Natural killer cell (primary cell): ENCODE measurements at places on chromosomes 13 and 19. TPM values are rescaled to one million over a fixed set of nuclear protein-coding genes. Genes with fewer than 3 reads are reported as not detected.

IGFL2 gene
- not detected for total RNA-seq

- H3K4me3 ChIP-seq: no peak overlapping the region
- no peak for DNase-seq
- no peaks in the 10 kb centered on the region for H3K27me3 ChIP-seq
These were observed 270.5 kb downstream of the GPC6 start for GRCh38 chr13:93496985-93497673.

- H3K27me3 ChIP-seq: no peaks in the 10 kb centered on the region
- H3K4me3 ChIP-seq: no peak overlapping the region
- no peaks in the 10 kb centered on the region for H3K4me1 ChIP-seq
- no peak overlapping the region for H3K27ac ChIP-seq
- DNase-seq: no peak
These were observed 12.0 kb downstream of the MLLT1 start for GRCh38 chr19:6267552-6268381.

DNA sequence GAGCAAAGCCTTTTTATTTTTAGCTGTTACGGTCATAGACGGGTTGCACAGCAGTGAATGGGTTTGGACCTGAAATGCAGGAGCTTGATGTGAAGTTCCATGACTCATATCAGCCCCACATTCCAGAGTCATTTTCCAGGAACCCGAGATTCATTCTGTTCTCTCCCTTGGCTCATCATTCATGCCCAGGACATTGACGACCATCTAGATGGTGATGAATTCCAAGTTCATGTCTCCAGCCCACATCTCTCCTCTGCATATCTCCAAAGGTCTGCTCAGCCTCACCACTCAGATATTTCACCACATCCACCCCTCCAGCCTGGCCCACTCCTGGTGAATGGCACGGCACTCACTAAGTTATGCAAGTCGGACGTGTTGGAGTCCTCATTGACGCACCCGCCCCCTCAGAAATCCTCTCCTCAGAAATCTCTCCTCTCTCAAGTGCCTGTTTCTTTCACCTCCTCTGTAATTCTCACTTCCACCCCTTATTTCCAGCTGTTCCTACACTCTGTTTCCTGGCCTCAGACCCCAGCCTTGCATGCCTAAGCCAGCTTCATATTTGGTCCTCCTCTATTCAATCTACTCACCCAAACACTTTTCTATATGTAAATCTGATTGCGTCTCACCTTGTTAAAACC, 83.1 kb downstream of the ALOX5AP start:
- H3K4me1 ChIP-seq: peaks cover 2% of the 10 kb centered on the region
- no peak overlapping the region for H3K27ac ChIP-seq
- no peaks in the 10 kb centered on the region for H3K27me3 ChIP-seq
- no peaks in the 10 kb centered on the region for H3K36me3 ChIP-seq
- DNase-seq: no peak

DNA sequence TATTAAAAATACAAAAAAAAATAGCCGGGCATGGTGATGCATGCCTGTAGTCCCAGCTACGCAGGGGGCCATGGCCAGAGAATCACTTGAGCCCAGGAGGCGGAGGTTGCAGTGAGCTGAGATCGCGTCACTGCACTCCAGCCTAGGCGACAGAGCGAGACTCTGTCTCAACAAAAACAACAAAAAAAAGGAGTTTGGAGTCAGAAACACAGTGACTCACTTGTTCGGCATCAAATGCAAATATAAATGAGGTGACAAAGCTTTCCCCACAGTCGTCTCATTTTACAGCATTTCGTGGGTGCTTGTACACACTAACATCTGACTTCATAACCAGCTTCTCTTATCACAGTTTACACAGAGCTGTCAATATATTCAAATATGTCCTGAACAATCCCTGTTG, 11.0 kb downstream of the ZNF665 start:
- no peaks in the 10 kb centered on the region for H3K4me1 ChIP-seq
- DNase-seq: no peak
- H3K27ac ChIP-seq: no peak overlapping the region
- no peaks in the 10 kb centered on the region for H3K27me3 ChIP-seq
- peaks cover 6% of the 10 kb centered on the region for H3K36me3 ChIP-seq
- no peak overlapping the region for H3K4me3 ChIP-seq

- no peak overlapping the region for H3K4me3 ChIP-seq
- H3K27me3 ChIP-seq: no peaks in the 10 kb centered on the region
- DNase-seq: no peak
- no peak overlapping the region for H3K27ac ChIP-seq
These were observed 52.5 kb upstream of the POMP start for GRCh38 chr13:28606466-28606865.

GRCh38 chr19:677201-677600, 1.0 kb downstream of the FSTL3 start:
- no peak overlapping the region for H3K27ac ChIP-seq
- no peaks in the 10 kb centered on the region for H3K36me3 ChIP-seq
- peaks cover 26% of the 10 kb centered on the region for H3K4me1 ChIP-seq
- DNase-seq: no peak
- H3K27me3 ChIP-seq: peaks cover 24% of the 10 kb centered on the region

GRCh38 chr19:44553478-44554171, 24.1 kb upstream of the CEACAM20 start:
- H3K27ac ChIP-seq: no peak overlapping the region
- H3K36me3 ChIP-seq: no peaks in the 10 kb centered on the region
- DNase-seq: no peak
- H3K4me3 ChIP-seq: no peak overlapping the region

CFAP97D2 gene
- 0.45 TPM for total RNA-seq

- no peaks in the 10 kb centered on the region for H3K27me3 ChIP-seq
- no peak overlapping the region for H3K4me3 ChIP-seq
- no peak overlapping the region for H3K27ac ChIP-seq
- no peaks in the 10 kb centered on the region for H3K36me3 ChIP-seq
- peaks cover 9% of the 10 kb centered on the region for H3K4me1 ChIP-seq
- no peak for DNase-seq
These were observed 72.8 kb upstream of the CLDN10 start for GRCh38 chr13:95479731-95480130.

- no peak overlapping the region for H3K4me3 ChIP-seq
- H3K36me3 ChIP-seq: peaks cover 27% of the 10 kb centered on the region
- no peak for DNase-seq
- no peak overlapping the region for H3K27ac ChIP-seq
These were observed 12.9 kb downstream of the NHLRC3 start for GRCh38 chr13:39051157-39051556.

DNA sequence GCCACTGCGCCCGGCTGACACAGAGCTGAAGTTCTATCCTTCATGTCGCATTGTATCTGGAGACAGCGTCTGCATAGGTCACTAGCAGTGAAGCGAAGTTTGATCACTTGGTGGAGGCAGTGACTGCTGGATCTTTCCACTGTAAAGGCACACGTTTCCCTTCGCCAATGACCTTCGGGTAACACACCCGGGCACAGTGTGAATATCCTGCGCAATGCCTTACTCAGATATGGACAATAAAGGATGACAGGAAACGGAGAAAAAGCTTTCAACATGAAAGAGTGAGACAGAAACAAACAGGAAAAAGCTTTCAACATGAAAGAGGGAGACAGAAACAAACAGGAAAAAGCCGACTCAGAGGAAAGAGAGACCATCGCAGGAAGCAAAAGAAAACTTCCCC, 17.1 kb downstream of the ARL11 start:
- no peak overlapping the region for H3K4me3 ChIP-seq
- no peak overlapping the region for H3K27ac ChIP-seq
- H3K4me1 ChIP-seq: peaks cover 6% of the 10 kb centered on the region
- H3K27me3 ChIP-seq: no peaks in the 10 kb centered on the region
- no peaks in the 10 kb centered on the region for H3K36me3 ChIP-seq
- DNase-seq: peak; percentile 11

DNA sequence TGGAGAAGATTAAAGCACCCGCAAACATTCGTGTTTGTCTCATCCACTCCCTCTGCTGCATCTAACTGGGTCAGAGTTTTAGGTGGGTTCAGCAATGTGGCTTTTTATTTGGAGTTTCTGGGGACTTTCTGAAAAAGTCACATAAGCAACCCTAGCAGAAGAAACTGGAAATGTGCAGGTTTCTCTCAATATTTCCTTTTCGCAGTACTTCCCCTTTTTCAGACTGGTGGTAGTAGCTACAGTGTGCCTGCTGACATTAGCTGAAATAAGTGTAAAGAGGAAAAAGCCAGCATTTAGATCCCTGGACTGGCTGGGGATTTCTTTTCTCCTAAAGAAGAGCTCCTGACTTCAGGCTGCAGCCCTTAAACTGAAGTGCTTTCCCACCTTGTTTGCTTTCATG, 15.9 kb upstream of the OLFM4 start:
- H3K27ac ChIP-seq: no peak overlapping the region
- no peak overlapping the region for H3K4me3 ChIP-seq
- H3K36me3 ChIP-seq: no peaks in the 10 kb centered on the region
- no peaks in the 10 kb centered on the region for H3K27me3 ChIP-seq

TMEM205 gene
- 29.5 TPM for total RNA-seq

- H3K36me3 ChIP-seq: no peaks in the 10 kb centered on the region
- no peak for DNase-seq
- H3K27me3 ChIP-seq: no peaks in the 10 kb centered on the region
- H3K4me1 ChIP-seq: no peaks in the 10 kb centered on the region
These were observed 443.1 kb upstream of the SPRY2 start for GRCh38 chr13:80783926-80784565.

FXYD3 gene
- total RNA-seq: not detected

DNA sequence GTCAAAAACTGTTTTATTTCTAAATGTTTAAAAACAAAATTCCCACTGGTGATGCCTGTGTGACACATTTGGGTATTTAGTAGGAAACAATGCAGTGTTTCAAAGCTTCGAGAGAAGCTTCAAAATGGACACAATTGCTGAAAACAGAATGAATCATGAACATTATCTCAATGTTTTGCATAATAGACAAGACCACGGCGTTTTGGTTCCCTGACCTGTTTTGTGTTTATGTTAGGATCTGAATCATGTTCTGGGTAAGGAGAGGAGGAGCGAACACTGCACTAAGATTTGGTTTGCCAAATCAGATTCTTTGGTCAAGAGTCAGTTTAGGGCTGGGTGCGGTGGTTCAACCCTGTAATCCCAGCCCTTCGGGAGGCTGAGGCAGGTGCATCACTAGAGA, 42.2 kb downstream of the IFT88 start:
- DNase-seq: no peak
- H3K27me3 ChIP-seq: no peaks in the 10 kb centered on the region
- H3K4me1 ChIP-seq: no peaks in the 10 kb centered on the region
- no peak overlapping the region for H3K27ac ChIP-seq

ZNF345 gene
- 10.0 TPM for total RNA-seq

DNA sequence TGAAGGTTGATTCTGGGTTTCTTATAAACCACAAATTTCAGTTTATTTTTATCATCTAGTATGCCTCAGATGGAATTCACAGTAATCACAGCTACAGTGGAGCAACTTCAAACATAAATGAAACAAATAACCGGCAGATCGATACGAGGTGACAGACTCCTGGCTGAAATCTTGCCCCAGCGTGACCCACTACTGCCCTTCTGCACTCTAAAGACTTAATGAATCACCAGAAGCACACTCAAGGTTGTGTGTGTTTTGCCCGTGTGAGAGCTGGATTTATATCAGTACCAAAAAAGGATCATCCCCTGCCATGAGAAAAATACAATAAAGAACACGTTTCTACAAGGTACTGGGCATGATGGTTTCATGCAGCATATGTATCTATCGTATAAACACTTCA, 161.7 kb downstream of the KLF12 start:
- peaks cover 4% of the 10 kb centered on the region for H3K4me1 ChIP-seq
- H3K27me3 ChIP-seq: no peaks in the 10 kb centered on the region
- H3K36me3 ChIP-seq: no peaks in the 10 kb centered on the region
- H3K4me3 ChIP-seq: no peak overlapping the region

PPFIA3 gene
- 5.5 TPM for total RNA-seq

DNA sequence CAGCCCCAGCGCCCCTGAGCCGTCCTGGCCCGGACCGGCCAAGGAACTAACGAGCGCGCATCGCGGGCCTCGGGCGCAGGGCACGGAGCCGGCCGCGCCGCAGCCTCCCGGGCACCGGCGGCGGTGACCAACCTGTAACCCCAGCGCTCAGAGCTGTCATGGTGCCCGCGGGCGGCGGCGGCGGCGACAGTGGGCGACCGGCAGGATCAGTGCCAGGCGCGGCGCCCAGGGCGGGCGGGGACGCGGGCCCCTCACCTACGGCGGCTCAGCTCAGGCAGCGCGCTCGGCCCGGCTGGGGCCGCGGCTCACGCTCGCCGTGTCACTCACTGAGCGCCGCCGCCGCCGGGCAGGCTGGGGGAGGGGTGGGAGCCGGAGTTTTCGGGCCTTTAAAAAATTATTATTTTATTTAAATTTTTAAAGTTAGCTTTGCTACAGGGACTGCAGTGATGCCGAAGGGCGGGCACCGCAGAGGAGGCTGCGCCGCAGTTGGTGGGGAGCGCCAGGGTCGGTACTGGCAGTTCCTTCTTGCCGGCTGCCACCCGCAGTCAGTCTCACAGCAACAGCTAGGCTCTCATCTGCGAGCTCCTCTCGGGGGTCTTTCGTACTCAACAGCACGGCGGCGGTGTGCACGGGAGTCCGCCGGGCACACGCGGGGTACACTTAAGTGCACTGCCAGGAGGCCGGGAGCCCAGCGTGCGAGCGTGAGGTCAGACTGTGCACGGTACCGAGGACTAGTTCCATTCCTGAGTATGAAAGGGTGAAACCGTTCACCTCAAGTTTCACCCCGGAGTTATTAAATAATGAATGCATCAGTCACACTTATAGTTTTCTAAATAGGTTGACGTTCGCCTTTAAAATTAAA, at the start of gene NALCN:
NALCN (minus strand) TSS at position 328 of the 862 bp plus-strand sequence. CDS start 17,382 bp downstream, outside the sequence.
- no peaks in the 10 kb centered on the region for H3K4me1 ChIP-seq
- DNase-seq: no peak

ZNF813 gene
- total RNA-seq: 5.0 TPM

MEF2B gene
- 5.6 TPM for total RNA-seq

DNA sequence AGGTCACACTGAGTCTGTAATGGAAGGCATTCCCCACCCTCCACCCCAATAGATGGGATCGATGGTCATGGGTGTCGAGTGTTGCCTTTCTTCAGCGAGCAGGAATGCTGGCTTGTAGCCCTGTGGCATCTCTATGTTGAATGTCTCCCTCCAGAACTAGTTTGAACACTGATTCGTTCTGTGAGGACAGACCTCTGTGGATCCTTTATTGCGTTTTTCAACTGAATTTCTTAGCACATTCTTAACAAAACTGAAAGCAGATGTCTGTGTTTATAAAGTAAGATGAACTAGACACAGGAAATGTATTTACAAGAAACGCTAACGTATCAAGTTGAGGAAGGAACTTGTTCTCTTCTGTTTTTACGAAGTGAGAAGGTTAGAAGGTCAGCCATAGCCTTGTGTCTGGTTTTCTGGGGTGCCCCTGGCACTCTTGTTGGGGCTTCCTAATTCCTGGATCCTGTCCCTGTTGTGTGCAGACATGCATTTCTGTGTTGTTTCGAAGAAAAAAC, 36.8 kb upstream of the TM9SF2 start:
- H3K36me3 ChIP-seq: no peaks in the 10 kb centered on the region
- DNase-seq: no peak
- H3K4me3 ChIP-seq: no peak overlapping the region
- peaks cover 15% of the 10 kb centered on the region for H3K4me1 ChIP-seq
- no peaks in the 10 kb centered on the region for H3K27me3 ChIP-seq

GRCh38 chr13:94542917-94543316, 53.0 kb downstream of the TGDS start:
- H3K4me3 ChIP-seq: no peak overlapping the region
- no peak overlapping the region for H3K27ac ChIP-seq
- no peaks in the 10 kb centered on the region for H3K27me3 ChIP-seq
- H3K4me1 ChIP-seq: no peaks in the 10 kb centered on the region
- DNase-seq: no peak

- no peak overlapping the region for H3K4me3 ChIP-seq
- DNase-seq: no peak
- H3K27ac ChIP-seq: no peak overlapping the region
- H3K27me3 ChIP-seq: no peaks in the 10 kb centered on the region
- H3K36me3 ChIP-seq: no peaks in the 10 kb centered on the region
These were observed 7.0 kb upstream of the RB1 start for GRCh38 chr13:48296528-48296927.

ZNF415 gene
- total RNA-seq: 1.7 TPM

GRCh38 chr19:3175781-3176714, 2.5 kb upstream of the S1PR4 start:
- peak; percentile 42 for DNase-seq
- H3K27ac ChIP-seq: peak overlapping the region; percentile 88
- no peaks in the 10 kb centered on the region for H3K27me3 ChIP-seq
- peaks cover 46% of the 10 kb centered on the region for H3K4me1 ChIP-seq
